ENCODE measurements at places on chromosomes 13 and 19.

DNA sequence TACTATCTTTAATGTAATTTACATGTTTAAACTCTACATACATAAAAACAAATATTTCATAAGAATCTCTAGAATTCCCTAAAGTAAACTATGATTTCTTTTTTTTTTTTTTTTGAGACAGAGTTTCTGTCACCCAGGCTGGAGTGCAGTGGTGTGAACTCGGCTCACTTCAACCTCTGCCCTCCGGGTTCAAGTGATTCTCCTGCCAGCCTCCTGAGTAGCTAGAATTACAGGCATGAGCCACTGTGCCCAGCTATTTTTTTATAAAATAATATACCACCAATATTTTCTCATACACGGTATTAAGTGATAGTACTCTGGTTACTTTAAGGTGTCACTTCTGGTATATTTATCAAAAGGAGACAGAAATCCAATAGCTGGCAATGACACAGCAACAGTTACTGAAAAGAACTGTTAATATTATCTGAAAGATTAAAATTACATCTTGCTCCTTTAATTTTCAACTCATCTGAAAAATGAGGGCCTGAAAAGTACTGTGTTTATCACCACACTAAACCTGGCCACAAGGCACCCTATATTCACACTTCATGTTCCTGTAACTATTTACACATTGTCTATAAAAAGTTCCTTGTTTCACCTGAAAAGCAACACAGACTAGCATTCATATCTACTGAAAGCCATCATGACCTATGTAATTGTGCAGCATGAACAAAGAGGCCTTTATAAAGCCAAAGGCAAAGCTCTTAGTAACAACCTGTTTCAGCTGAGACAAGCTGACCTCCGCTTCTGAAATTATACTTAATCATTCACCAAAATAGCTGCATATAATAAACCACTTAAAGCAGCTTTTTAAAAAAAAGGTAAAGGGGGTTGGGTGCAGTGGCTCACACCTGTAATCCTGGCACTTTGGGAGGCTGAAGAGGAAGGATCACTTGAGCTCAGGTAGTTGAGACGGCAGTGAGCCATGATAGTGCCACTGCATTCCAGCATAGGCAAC lies 106.1 kb downstream of the SLC25A15 start:
- DNase-seq = no peak

GRCh38 chr19:21921691-21922180 lies 85.8 kb upstream of the ZNF43 start:
- DNase-seq = no peak

DNA sequence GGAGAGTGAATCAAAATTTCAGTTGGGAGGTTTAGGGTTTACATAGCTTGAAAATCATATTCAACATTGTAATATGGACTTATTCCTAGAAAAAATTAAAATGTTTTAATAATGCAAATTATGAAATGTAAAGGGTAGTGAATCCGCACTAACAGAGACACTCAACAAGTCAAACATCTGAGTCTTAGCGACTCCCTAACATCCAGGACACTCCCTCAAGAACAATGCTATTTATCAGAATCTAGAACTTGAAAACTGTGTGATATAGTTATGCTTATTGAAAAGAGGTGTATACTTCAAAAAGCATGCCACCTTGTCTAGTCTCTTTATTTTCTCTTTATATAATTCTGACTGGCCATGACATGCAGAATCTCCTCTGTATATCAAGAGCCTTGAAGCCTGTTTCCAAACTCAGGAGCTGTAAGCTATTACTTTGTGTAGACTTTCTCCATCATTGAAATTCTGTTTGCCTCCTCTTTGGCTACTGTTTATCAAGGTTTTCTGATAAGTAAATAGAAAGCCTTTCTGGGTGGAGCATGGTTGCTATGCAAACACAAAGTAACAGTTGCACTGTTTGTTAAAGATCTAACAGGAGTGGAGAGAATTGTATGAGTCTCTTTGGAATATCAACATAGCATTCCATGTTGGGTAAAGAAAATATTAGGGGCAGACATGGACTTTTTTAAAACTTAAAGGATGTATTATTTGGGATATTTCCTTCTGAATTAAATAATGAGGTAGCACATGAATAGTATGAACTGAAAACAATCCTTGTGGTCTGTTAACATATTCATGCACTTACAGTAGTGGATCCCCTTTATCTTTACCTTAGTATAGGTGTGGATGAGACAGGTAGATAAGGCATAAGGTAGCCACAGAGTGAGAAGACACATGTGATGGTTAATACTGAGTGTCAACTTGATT lies 56.4 kb upstream of the MBNL2 start:
- no peak for DNase-seq

GRCh38 chr19:1671716-1672037 lies 19.3 kb upstream of the TCF3 start:
- DNase-seq = no peak

DNA sequence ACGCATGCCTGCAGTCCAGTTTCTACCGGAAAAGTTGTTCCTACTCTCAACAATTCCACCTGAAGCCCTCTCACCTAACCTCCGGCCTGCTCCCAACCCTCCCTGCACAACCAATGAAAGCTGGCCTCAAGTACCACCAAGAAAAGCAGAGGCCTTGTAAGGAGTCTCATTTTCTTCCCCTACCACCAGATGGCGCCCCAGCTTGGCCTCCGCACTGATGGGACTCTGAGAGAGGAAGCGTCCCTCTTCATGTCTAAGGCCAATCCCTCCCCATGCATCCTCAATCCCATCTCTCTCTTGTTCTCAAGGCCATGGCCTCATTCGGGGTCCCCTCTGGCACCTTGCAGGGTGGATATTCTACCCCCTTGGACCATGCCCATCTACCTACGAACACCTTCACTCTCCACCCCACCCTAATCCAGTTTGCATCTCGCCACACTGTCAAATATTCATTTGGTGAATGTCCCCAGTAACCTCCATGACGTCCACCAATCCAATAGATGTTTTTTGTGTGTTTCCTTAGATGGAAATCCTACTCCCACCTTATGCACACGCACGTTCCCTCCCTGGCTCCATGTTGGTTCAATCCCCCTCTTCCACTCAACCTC lies 412.8 kb downstream of the ZNF536 start:
- DNase-seq = peak; percentile 38

- DNase-seq = no peak
Observed at GRCh38 chr19:10114651-10115391, 3.3 kb downstream of the P2RY11 start.

DNA sequence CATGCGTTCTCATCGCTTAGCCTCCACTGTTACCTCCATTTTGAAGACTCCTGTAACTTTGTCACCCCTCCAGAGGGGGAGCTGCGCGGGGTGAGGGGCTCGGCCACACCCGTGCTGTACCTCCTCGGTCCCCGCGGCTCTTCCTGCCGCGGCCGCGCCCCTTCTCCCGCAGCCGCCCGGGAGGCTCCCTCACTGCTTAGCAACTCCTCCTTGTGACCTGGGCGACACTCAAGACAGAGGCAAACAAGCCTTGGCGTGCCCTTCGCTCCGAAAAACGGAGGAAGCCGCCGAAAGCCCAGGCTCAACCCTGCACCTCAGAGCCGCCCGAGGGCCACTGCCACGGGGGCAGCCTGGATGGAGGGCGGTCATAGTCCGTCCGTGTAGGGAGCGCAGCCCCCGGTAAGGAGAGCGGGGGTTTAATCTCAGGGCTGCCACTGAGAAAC lies 494.3 kb downstream of the FOXO1 start:
- no peak for DNase-seq

DNA sequence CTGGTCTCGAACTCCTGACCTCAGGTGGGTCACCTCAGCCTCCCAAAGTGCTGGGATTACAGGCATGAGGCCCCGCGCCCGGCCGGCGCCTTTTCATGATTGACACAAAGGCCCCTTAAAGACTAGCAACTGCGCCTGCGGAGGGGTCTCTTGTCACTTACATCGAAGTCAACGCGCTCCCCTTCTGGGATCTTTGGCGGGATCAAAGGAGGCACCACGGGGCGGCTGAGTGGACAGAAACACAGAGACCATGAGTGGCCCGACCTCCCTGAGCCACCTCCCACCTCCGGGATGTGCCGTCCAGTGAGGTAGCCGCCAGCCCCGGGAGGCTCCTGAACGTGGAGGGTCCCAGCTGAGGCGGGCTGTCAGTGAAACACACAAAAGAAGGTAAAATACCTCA lies 7.3 kb downstream of the TNNT1 start:
- DNase-seq = no peak

DNA sequence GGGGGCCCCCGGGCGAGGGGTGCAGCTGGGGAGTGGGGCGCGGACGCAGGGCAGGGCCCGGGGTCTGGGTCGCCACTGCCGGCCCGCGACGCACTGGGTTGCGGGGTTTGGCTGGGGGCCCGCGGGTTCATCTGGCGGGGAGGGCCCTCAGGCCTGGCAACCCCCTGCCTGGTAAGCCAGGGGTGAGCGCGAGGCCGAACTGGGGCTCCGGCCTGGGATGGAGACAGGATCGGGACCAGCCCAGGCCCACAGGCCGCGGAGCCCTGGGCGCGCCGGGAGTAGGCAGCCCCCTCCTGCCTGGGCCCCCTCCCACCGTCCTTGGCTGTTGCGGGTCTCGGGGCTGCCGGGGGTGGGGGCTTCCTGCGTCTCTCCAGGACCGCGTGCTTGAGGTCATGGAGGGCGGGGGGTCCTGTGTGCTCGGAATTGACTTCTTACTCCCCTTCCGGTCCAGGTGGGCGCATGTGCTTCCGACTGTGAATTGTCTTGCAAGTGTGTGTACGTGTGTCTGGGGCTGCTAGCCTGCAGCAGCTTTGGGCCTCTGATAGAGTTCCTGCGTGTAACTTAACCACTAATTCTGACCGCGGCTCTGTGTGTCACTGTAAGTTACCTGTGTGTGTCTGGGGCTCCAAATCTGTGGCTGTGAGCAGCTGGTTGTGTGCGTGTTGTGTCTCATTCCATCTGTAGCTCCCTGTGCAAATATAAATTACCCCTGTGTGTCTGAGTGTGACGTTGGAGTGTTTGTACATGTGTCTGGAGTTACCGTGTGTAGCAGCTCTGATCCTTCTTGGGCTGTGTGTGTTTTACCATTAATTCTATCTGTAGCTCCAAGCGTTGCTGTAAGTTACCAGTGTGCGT lies 751 bp downstream of the GRAMD1A start:
- DNase-seq = peak; percentile 49

GRCh38 chr19:17393002-17393401 lies 994 bp downstream of the CCDC194 start:
- DNase-seq = no peak

- DNase-seq = peak; percentile 80
Observed at GRCh38 chr13:49357694-49358093, 86.2 kb downstream of the CAB39L start.

DNA sequence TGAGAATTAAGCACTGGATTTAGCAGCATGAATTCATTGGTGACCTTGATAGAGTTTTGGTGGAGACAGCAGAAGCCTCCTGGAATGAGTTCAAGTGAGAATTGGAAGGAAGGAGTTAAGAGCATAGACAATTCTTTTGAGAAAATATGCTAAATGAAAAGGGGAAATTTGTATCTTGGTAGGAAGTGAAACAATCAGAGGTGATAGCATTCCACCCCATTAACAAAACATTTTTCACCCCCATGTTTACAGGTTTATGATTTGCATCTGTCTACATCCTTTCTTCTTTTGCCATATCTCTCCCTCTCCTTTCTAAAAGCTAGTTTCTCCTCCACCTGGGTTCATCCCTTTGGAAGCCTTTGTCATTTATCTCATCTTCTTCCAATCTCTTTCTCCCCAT lies 27.5 kb downstream of the LNX2 start:
- DNase-seq = no peak

GRCh38 chr19:20964798-20965197 lies 41.7 kb downstream of the ZNF85 start:
- no peak for DNase-seq

GRCh38 chr13:35858665-35859064 lies 272.5 kb downstream of the DCLK1 start:
- DNase-seq = no peak

- peak; percentile 92 for DNase-seq
Observed at GRCh38 chr13:76383676-76384461, 502.3 kb downstream of the KCTD12 start.
